Activated CD8-positive, alpha-beta memory T cell treated with anti-CD3 and anti-CD28 coated beads for 1 hour (primary cell): ENCODE measurements at places on chromosomes 3 and 15.
A peak's percentile ranks its signal among the peaks of the same experiment; 100 is the strongest.

DNA sequence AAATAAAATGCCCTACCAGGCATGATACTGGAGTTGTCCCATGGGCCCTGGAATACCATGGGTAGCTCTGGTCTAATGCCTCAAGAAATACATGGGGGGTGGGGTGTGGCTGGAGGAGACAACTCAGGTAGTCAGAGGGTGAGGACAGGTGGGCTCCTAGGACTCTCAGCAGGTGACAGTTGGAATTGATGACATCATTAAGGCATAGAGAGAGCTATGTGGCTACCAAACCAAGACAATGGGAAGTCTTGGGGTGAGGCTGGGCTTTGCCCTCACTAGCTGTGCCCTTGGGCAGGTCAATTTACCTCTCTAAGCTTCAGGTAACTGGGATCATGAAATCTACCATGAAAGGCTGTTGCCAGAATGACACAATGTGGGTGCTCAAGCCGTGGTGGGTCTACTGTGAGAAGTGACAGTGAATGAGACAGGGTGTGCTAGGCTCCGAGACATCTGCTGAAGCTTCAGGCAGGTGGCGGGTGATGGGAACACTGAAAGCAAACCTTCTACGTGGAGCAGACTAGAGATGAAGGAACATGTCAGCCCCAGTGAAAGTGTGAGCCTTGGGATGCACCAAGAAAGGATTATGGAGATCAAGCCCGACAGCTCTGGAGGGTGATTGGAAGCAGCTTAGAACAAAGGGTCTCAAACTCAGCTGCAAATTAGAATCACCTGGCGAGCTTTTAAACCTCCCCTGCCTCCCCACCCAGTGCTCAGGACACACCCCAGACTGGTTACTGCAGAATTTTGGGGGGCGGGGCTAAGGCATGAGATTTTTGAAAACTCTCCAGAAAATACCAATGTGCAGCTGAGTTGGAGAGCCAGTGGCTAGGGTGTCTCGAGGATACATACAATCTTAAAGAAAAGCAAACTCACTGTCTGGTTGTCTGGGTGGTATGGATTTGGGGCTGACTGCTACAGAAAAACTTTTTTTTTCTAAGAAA is 21.5 kb downstream of the SLC6A20 start:
- no peak for DNase-seq

DNA sequence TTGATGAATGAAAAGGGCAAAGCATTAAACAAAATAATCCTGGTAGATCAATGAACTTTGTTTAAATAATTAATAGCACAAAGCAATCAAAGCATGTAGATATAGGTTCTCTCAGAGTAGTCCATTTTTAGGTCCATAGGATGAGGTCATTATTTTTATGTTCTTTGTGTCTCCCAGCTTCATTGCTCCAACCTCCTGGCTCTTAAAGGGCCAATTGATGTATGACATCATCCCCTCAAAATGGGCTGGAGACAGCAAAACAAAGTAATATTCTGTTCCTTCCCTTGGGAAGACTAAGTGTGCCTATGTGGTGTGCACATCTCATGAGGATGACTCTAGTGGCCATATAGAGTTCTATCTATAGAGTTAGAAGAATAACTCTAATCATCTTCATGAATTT is 49.5 kb downstream of the HMG20A start:
- no peak for DNase-seq

- no peak for DNase-seq
Observed at GRCh38 chr15:89781891-89782618, 5.9 kb downstream of the MESP2 start.

DNA sequence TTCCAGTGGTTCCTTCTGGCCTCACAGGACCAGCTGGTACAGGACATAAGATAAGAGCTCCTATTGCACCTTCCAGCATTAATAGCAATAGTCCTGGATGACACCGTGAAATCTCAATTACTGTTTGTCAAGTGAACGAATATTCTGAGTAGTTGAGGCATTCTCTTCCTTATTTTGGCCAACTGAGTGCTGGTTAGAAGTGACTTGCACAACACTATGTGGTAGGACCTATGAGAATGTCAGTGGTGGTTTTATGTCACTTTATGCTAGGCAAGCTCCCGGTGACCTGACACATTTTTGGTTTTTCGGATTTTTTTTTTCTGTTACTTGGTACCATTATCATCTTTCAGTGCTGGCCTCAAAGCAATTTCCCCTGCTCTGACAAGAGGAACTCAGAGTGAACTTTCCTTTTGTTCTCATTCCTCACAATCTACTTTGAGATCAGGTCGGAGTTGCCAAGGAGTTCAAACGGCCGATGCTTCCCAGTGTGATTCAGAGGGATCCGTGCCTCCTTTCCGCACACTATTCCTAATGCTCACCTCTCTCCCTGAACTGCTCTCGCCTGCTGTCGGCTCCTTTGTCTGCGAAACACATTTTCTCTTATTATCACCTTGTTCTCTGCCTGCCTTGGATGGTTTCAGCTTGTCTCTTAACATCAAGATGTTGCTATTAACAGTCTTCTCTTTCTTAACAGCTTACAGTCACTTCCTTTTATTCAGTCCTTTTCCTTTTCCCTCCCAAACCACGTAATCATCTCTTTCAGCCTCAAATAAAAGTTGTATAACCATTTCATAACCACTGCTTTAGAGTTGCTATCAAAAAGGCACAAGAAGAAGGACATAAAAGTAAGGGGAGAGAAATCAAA is 35.8 kb downstream of the QTRT2 start:
- no peak for DNase-seq

GRCh38 chr3:170360466-170360865 is 3.0 kb downstream of the SKIL start:
- no peak for DNase-seq

GRCh38 chr3:49132437-49133225 is at the start of gene LAMB2:
LAMB2 (minus strand) TSS chr3:49133050; CDS start chr3:49132867, 183 bp downstream.
- no peak for DNase-seq

GRCh38 chr3:54535619-54536018 is 392.2 kb downstream of the LRTM1 start:
- DNase-seq, result no peak

- DNase-seq, result no peak
Observed at GRCh38 chr15:25635191-25635590, 196.4 kb upstream of the UBE3A start.

DNA sequence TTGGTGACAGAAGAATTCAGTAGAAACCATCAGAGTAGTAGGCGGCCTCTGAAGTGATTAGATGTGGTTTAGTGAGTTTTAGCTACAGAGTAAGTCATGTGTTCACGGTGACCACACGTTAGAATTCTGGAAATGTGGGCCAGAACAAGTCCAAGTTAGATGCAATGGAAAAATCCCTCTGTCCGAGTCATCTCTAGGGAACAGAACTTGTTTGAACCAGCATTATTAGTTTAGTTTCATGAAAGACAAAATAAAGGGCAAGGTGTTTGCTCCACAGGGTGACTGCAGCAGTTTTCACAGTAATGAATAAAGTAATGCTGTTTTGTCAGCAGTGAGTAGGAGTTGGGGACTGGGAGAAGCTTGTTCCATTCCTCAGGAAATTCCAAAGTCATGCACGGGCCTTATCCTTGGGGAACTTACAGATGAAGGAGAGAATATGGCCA is 100.2 kb downstream of the CGNL1 start:
- no peak for DNase-seq

- peak; percentile 55 for DNase-seq
Observed at GRCh38 chr15:75349851-75350588, 3.2 kb downstream of the NEIL1 start.
